HT1080 (cell line): ENCODE measurements at places on chromosomes 4 and X.
A peak's percentile ranks its signal among the peaks of the same experiment; 100 is the strongest.

GRCh38 chr4:57444671-57445070 is 334.5 kb upstream of the IGFBP7 start:
- no peak for DNase-seq

DNA sequence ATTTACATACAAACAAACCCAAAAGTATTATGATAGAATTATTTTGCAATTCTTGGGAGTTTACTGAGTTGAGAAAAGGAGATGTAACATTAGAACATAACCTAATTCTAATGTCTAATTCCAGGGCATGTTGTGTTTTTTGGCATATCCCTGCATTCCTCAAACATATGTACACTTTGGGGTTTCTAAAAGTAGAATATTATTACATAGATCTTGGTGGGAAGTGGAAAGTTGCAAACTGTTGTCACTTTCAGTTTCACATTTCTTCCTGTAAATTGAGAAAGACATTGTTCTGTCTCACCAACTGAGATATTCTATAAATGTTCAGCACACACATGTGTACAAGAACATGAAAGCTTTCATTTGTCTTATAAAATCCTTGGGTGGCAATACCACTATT is 24.4 kb upstream of the GBA3 start:
- no peak for DNase-seq

DNA sequence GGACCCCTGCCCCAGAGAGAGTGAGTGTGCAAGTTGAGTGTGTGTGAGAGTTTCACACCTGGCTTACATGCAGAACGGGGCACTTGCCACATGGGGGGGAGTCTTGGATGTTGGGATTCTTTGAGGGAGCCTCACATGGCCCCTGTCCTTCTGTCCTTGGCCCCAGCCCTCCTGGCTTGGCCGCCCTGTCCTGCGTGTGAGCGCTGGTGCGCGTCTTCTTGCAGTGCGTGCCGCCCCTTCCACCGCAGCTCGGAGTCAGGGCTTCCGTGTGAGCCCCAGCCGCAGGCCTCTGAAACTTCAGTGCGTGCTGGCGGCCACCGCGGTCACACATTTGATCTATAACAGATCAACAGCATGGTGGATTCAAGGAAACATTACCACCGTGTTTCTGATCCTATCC is 30.1 kb upstream of the HGFAC start:
- no peak for DNase-seq

GRCh38 chr4:111639876-111640275 is 505.4 kb upstream of the FAM241A start:
- DNase-seq, result peak; percentile 55

GRCh38 chrX:35919536-35920309 is at the start of gene CFAP47:
TSS of gene CFAP47 (plus strand) at chrX:35919734. CDS start at chrX:35919800, 66 bp downstream.
- peak; percentile 1 for DNase-seq

GRCh38 chrX:39196192-39197102 is 395.2 kb downstream of the MID1IP1 start:
- DNase-seq, result peak; percentile 67

GRCh38 chrX:106894392-106894909 is 8.7 kb downstream of the RIPPLY1 start:
- DNase-seq, result peak; percentile 71

DNA sequence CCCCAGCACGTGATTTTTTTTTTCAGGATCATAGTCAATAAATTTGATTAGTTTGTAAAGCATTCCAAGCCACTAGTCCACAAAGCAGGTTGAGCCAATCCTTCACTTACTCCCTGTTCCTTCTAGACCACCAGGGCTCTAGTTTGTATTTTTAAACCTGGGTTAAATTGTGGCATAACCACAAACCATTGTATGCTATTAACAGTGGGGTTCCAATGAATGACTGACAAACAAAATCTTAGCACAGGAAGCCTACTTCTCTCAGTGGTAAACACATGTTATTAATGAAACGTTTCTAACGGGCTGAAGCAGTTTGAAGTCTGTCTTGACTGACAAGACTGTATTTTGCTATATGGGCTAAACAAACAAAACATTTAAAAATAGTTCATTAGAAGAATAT is 48.6 kb upstream of the GYPA start:
- no peak for DNase-seq

DNA sequence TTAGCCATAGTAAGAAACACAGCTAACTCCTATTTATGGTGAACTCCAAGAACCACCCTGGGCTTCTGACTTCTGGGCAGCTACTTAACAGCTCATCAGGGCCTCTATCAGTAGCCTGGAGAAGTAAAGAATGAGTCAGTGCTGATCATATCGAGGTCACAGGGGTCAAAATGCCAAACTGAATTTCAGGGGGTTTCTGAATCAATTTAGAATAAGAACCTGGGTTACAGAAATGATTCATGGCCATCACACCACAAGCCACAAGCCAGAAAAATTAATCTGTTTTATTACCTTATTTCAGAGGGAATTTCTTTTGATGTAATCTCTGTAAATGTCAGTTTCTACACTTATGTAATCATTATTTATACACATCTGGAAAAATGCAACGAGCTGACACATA is 64.4 kb downstream of the CHST7 start:
- DNase-seq, result peak; percentile 36

- DNase-seq, result no peak
Observed at GRCh38 chr4:123578276-123579029, 181.9 kb downstream of the SPRY1 start.

DNA sequence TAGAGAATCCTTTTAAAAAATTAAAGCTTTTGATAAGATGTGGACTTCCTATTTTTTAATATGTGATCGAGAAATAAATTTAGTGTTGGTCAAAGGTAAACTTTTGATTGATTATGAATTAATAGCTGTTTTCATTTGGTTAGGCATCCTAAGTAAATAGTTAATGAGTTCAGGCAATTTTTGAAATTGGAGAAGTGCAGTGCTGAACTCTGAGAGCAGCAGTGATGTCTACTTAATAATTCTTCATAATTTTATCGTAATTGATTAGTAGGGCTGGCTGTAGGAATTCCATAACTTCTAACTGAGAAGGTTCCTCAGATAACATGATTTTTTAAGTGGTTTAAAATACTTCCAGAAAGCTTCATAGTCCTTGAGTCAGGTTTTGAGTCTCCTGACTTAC is 1.5 kb downstream of the MND1 start:
- no peak for DNase-seq

- DNase-seq, result peak; percentile 40
Observed at GRCh38 chr4:54683616-54684346, 26.0 kb downstream of the KIT start.

DNA sequence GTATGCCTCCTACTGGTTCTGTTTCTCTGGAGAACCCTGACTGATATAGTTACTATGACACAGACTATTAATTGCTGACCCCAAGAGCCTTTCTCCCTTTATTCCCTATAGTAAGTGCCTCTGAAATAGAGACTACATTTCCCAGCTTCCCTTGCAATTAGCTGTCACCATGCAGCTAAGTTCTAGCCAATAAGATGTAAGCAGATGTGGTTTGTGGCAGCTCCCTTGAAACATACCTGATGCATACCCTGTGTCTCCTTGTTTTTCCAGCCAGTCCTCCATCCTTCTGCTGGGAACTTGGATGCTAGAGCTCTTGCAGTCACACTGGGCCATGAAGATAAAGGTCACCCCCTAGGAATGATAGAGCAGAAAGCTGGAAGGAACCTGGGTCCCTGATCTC is 9.7 kb upstream of the TMEM165 start:
- no peak for DNase-seq
